ENCODE measurements at places on chromosomes 11 and 22.

- H3K27ac ChIP-seq = peak overlapping the region; percentile 97
- H3K27me3 ChIP-seq = peaks cover 5% of the 10 kb centered on the region
- peaks cover 24% of the 10 kb centered on the region for H3K36me3 ChIP-seq
- peaks cover 74% of the 10 kb centered on the region for H3K4me1 ChIP-seq
- DNase-seq = peak; percentile 81
Observed at GRCh38 chr22:39174498-39175352, 22.2 kb upstream of the CBX7 start.

- no peak overlapping the region for H3K4me3 ChIP-seq
- no peak for DNase-seq
- H3K36me3 ChIP-seq = no peaks in the 10 kb centered on the region
- no peaks in the 10 kb centered on the region for H3K4me1 ChIP-seq
- H3K27me3 ChIP-seq = no peaks in the 10 kb centered on the region
Observed at GRCh38 chr11:96614846-96615245, 225.0 kb downstream of the JRKL start.

GRCh38 chr11:45113807-45114206 is 32.6 kb upstream of the PRDM11 start:
- H3K4me1 ChIP-seq = no peaks in the 10 kb centered on the region
- no peak for DNase-seq
- H3K36me3 ChIP-seq = peaks cover 3% of the 10 kb centered on the region

DNA sequence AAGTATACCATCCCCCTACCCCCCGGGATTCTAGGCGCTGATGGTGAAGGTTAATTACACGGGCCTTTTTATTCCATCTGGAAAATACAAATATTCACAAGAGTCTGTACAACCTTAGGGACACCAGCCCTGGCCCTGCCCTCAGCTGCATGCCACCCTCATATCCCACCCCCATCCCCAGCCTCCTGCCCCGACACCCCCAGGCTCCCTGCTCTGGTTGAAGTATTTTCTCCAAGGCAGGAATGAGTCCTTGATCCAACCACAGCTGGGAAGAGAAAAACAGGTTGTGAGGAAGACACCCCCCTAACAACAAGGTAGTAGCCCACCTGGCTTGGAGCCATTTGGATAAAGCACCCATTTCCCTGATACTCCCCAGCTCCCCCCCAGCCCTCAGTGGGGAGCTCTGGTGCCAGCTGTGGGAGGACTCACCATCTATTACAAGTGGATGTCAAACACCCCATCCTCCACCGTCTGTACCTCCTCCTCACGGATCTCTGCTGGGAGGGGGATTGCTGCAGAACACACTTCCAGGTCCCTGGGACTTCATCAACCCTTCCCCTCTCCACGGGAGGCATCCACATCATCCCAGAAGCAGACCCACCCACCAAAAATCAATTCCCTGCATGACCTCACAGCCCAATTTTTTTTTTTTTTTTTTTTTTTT is 4.0 kb upstream of the NRXN2 start:
- peaks cover 43% of the 10 kb centered on the region for H3K36me3 ChIP-seq
- no peak for DNase-seq
- no peak overlapping the region for H3K27ac ChIP-seq

DNA sequence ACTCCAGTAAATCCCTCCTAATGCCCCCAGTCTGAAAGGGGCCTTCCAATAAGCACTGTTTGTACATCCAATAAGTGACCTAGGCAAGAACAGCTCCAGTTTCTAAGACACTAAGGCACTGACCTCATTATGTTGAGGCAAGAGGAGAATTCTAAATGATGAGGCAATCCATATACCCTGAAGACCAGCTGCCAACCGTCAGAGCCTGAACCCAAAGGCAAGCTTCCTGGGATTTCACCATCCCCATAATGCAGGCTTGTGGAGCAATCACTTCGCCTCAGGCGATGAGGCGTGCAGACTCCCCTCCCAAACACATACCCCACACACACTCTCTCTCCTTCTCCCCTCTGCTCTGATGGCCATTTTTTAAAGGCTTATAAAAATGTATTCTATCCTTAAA is 49.5 kb downstream of the LGR4 start:
- H3K27ac ChIP-seq = no peak overlapping the region
- H3K36me3 ChIP-seq = no peaks in the 10 kb centered on the region
- H3K4me3 ChIP-seq = no peak overlapping the region
- no peak for DNase-seq

DNA sequence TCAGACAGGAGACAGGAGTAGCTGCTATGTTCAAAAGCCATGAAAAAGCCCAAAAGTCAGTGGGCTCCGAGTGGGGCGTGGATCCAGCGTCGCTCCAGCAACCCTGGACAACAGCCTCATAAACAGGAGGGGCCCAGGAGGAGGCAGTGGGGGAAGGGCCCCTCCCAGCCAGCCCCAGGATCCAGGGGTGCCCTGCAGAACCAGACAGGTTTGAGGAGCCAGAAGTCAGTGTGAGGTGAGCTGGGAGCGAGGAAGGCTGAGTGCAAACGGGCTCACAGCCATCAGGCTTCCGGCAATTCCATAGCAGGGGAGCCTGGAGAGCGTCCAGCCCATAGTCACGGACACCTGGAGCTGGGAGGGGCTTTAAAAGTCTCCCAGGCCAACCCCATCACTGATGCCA is 217.7 kb downstream of the MN1 start:
- no peak for DNase-seq
- H3K27ac ChIP-seq = no peak overlapping the region
- H3K36me3 ChIP-seq = peaks cover 2% of the 10 kb centered on the region
- no peak overlapping the region for H3K4me3 ChIP-seq
- peaks cover 39% of the 10 kb centered on the region for H3K27me3 ChIP-seq

GRCh38 chr11:24697522-24698111 is 200.8 kb downstream of the LUZP2 start:
- DNase-seq = no peak
- no peaks in the 10 kb centered on the region for H3K36me3 ChIP-seq
- H3K4me1 ChIP-seq = no peaks in the 10 kb centered on the region
- H3K4me3 ChIP-seq = no peak overlapping the region

All from central memory CD8-positive, alpha-beta T cell (primary cell).